ENCODE measurements at places on chromosomes 12 and 14.

DNA sequence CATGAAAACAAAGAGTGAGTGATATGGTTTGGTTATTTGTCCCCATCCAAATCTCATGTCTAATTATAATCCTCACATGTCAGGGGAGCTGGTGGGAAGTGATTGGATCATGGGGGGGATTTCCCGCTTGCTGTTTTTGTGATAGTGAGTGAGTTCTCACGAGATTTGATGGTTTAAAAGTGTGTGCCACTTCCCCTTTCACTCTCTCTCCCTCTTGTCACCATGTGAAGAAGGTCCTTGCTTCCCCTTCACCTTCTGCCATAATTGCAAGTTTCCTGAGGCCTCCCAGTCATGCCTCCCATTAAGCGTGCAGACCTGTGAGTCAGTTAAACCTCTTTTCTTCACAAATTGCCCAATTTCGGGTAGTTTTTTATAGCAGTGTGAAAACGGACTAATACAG lies 2.1 kb upstream of the ATXN7L3B start:
- DNase-seq, result no peak

DNA sequence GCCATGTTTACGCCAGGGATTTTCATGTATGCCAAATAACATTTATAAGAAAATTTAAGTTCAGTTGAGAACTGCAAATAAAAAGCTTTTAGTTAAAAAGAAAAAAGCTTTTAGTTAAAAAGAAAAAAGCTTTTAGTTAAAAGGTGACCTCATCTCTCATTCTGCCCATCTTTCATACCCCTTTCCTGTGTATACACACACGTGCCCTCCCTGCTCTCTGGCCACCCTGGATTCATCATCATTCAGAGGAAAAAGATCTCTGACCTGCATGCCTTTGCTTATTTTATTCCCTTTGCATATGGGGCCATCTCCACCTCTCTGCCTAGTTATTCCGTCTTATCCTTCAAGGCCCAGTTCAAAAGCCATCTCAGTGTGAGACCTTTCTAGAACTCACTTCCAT lies 38.1 kb upstream of the CDK17 start:
- DNase-seq, result no peak

DNA sequence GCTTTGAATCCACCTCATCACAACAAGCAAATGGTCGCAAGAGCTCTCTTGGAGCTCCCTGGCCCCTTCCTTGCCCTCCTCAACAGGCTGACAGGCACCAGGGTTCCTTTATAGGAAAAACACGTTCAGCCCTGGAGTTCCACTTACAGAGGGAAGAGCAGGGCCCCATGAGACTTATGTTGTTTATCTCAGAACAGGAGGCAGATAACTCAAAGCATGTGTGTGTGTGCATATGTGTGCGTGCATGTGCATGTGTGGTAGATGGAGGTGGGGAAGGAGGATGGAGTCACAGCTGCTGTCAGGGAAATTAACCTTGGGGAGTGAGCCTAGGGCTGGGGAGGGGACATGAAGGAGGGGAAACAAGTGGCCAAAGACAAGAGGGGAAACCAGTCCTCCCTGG lies 138.1 kb downstream of the DPF3 start:
- DNase-seq, result no peak

DNA sequence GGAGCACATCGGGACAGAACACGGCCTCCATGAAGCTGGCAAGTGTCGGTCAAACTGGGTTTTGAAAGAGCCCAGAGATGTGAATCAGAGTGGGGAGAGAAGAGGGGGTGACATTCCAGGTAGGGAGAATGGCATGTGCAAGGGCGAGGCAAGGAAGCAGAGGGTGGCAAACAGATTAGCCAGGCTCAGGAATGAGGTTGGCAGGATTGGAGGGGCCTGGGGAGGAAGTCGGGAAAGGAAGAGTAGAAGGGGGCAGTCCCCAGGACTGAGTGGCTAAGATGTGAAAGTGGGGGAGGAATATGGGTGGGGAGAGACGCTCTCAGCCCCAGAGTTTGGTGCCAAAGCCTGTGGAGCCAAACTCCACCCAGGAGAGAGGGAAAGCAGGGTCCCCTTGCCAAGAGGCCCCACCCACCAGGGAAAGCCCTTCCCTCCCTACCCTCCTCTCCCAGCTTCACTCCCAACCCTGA lies 5.5 kb upstream of the HDAC7 start:
- DNase-seq, result no peak

- no peak for DNase-seq
Observed at GRCh38 chr14:101065246-101065645, 161.7 kb upstream of the RTL1 start.

DNA sequence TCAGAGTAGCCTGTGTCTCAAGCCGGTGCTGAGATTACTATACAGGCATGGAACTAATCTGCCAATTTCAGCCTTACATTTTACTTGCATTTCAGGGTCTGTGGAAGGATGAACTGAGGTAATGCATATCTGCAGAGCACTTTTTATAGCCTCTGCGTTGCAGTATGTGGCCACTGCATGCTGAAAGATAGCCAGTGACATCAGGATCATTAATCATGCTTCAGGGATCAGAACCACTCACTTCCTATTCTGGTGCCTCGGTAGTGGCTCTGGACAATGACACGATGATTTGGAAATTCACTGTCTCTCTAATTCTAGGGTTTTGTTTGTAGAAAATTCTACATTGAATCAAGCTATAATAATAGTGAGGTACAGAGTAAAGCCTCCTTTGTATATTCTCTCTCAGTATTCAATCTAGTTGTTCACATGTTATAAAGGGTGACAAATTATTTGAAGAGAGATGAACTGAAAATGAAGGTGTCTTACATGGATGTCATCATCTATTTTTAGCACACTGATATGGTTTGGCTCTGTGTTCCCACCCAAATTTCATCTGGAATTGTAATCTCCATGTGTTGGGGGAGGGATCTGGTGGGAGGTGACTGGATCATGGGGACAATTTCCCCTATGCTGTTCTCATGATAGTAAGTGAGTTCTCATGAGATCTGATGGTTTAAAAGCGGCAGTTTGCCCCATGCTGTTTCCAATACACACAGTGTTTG lies 554.3 kb upstream of the MIS18BP1 start:
- no peak for DNase-seq

GRCh38 chr12:19151298-19151697 lies 21.8 kb downstream of the PLEKHA5 start:
- DNase-seq, result no peak

- no peak for DNase-seq
Observed at GRCh38 chr12:53328043-53328435, 6.6 kb upstream of the AAAS start.

GRCh38 chr12:6612652-6613014 lies 5.5 kb upstream of the CHD4 start:
- DNase-seq, result no peak

DNA sequence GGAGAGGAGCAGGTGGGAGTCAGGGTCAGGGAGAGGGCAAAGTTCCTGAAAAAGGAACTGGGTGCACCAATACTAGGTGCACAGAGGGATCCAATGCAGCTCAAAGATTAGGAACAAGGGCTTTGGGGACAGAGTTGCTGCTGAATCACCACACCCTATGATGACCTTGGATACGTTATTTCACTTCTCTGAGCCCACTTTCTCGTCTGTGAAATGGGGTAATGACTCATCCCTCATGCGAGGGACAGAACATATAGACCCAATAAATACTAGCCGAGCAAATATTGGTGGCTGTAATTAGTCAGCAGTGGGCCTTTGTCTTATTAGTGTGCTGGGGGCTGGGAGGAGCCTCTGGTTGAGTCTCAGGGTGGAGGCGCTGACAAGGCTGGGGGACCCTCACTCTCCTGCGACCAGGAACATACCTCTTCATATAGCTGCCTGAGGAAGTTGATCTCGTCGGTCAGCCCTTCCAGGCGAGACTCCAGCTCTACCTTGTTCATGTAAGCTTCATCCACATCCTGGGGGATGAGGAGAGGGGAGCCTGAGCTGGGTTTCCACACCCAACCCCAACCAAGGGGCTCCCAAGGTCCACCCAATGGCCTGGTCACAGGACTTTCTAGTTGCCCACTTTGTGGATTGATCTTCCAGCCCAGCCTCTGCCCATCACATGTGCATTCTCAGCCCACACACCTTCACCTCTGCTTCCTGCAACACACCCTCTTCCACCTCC lies 4.5 kb downstream of the KRT8 start:
- DNase-seq, result no peak

GRCh38 chr14:65431951-65432350 lies 19.4 kb downstream of the FUT8 start:
- DNase-seq, result no peak

DNA sequence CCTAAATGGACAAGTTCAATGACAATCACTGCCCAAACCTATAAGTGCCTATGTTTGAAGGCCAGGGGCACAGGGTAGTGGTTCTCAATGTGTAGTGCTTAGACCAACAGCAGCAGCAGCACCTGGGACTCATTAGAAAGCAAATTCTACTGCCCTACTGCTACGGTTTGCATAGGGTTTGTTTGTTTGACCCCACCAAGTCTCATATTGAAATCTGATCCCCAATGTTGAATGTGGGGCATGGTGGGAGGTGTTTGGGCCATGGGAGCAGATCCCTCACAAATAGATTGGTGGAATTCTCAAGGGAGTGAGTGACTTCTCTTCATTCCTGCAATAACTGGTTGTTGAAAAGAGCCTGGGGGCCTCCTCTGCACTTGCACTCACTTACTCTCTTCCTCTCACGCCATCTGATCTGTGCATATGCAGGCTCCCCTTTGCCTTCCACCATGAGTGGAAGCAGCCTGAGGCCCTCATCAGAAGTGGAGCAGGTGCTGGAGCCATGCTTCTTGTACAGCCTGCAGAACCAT lies 39.5 kb downstream of the PPM1H start:
- DNase-seq, result no peak

DNA sequence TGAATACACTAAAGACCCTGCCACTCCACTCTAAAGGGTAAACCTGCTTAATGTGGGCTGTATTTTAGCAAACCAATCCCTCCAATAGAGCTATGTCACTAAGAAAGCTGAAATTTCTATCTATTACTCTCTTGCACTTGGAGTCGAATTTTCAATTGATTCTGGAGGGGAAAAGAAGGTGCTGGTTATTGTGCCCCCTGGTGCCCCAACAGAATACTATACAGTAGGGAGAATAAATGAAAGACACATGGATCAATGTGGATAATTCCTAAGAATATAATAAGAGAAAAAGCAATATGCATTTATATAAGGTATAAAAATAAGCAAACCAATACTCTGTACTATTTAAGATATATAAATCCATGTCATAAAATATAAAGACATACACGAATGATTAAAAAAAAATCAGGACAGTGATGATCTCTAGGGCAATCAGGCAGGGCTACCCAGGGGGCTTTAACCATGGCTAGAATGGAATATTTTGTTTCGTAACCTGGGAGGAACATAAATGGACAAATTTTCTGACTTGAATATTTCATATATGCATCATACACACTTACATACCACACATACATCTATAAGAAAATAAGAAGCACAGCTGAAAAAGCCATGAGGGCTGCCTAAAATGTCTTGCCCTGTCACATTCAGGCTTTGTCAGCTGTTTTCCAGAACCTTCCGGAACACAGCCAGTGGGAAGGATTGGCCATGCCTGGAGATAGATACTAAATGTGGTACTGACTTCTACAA lies 54.4 kb downstream of the EFCAB11 start:
- DNase-seq, result no peak

DNA sequence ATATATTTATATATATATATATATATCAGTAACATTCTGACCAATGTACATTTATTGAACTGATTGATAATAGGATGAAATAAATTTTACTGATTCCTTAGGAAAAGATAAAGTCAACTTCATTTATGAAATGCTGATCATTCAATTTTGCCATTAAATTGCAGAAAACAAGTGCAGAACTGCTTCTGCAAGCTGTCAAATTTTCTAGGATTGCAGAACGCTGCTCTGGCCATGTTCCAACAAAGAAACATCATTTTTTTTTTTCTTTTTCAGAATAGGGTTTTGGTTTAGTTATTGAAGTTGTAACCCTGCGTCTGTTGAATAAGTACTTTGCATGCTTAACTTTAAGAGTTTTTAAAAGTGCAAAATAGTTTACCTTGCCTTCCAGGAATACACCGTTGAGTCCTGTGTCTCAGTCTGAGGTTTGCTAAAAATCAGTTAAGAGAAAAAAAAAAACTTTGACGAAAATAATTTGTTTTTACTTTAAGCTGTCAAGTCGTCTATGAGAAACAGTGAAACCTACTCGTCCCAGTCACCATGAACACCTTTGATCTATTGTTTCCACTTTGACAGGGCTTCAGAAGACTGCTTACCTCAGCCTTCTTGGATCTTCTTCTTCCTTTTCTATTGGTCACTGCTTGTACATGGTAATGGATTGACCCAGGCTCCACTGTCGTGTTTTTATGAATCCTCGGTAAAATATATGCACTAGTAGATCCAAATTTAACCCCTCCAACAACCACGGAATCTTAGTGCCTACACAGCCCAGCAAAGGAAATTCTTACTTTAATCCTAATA lies at the start of gene KERA:
Gene KERA (minus strand): TSS at position 657 of the 798 bp plus-strand sequence. CDS start 1,743 bp downstream, outside the sequence.
- no peak for DNase-seq

GRCh38 chr12:49126852-49127763 lies 4.1 kb downstream of the TUBA1B start:
- no peak for DNase-seq

- no peak for DNase-seq
Observed at GRCh38 chr14:101072945-101073597, 169.5 kb upstream of the RTL1 start.

- no peak for DNase-seq
Observed at GRCh38 chr12:108570743-108571608, 8.6 kb downstream of the ISCU start.

DNA sequence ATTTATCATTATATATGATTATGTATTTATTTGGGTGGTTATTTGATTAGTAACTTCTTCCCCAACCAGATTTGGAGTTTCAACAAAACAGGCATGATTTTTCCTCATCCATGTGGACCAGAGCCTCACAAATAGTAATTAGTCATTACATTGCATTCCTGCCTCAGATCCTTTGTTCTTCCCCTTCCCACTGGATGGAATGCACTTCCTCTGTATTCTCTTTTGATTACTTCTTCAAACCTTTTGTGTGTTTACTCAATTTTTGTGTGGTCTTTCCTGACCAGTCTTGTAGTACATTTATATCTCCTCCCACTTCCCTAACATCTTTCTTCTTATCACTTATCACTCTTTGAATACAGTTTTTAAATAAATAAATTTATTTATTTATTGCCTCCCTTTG lies 15.5 kb downstream of the SYT1 start:
- DNase-seq, result no peak

DNA sequence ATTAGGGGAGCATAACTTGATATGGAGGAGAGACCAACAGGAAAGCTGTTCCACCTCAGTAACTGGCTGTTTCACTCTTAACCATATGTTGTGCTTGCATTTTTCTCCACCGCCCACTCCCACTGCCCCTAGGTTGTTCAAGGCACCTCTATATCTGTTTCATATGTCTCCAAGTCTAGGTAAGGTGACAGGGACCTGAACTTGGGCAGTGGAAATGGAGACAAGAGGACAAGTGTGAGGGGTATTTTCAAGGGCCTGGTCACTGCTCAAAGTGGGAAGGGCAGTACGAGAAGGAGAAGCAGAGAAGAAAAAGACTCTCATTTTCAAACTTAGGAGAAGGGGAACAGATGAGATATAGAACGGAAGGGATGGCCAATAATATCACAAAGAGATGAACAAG lies 3.1 kb downstream of the SLC38A1 start:
- no peak for DNase-seq

GRCh38 chr12:52749827-52750226 lies 27.3 kb downstream of the KRT76 start:
- no peak for DNase-seq

All from stimulated activated CD4-positive, alpha-beta T cell treated with anti-CD3 and anti-CD28 coated beads, Interleukin-12 subunit alpha, Interleukin-12 subunit beta, amount 100 ng/mL, for 4 hours (primary cell).